Uterine smooth muscle cell (primary cell): ENCODE measurements at places on chromosomes 1 and 21. TPM values are rescaled to one million over a fixed set of nuclear protein-coding genes. Genes with fewer than 3 reads are reported as not detected.

The ZSWIM5 gene
- total RNA-seq, result 0.89 and 1.2 TPM in 2 replicates

The TMEM51 gene
- total RNA-seq, result 7.9 and 11.5 TPM in 2 replicates

The CFHR3 gene
- total RNA-seq, result not detected in 2 replicates

The PKLR gene
- total RNA-seq, result not detected in 2 replicates

The ICOSLG gene
- 0.11 and 0.50 TPM in 2 replicates for total RNA-seq

The AIRE gene
- under 0.01 TPM in 1 of 2 replicates, not detected in the other for total RNA-seq

The ECM1 gene
- 9.1 and 9.5 TPM in 2 replicates for total RNA-seq

The LCE7A gene
- total RNA-seq, result not detected in 2 replicates

The RIPK4 gene
- total RNA-seq, result not detected in 2 replicates

The NMNAT2 gene
- 0.50 and 1.00 TPM in 2 replicates for total RNA-seq

The PUM1 gene
- 50.9 and 67.5 TPM in 2 replicates for total RNA-seq

The MATN1 gene
- total RNA-seq, result not detected in 2 replicates

The IVNS1ABP gene
- 47.8 and 50.0 TPM in 2 replicates for total RNA-seq

The HPCAL4 gene
- not detected in 2 replicates for total RNA-seq

The C1orf21 gene
- 36.3 and 37.1 TPM in 2 replicates for total RNA-seq

The SYT14 gene
- total RNA-seq, result 3.3 and 4.4 TPM in 2 replicates

The MYBPH gene
- 0.11 and 0.75 TPM in 2 replicates for total RNA-seq

The APP gene
- 435 and 757 TPM in 2 replicates for total RNA-seq

The SMIM1 gene
- total RNA-seq, result 0.55 and 2.5 TPM in 2 replicates

The RWDD3 gene
- total RNA-seq, result 12.0 and 14.5 TPM in 2 replicates

The LPAR3 gene
- total RNA-seq, result 16.7 and 24.3 TPM in 2 replicates

The VANGL2 gene
- total RNA-seq, result under 0.01 TPM in 1 of 2 replicates, not detected in the other

The ANKRD65 gene
- total RNA-seq, result 0.77 and 0.87 TPM in 2 replicates

The AIM2 gene
- total RNA-seq, result 0.11 TPM in 1 of 2 replicates, not detected in the other

The CD84 gene
- not detected in 2 replicates for total RNA-seq

The RCSD1 gene
- not detected in 2 replicates for total RNA-seq

The KCNQ4 gene
- total RNA-seq, result under 0.01 TPM in 1 of 2 replicates, not detected in the other

The CD1D gene
- total RNA-seq, result 0.11 and 0.25 TPM in 2 replicates

The OPTC gene
- not detected in 2 replicates for total RNA-seq

The CYP2J2 gene
- total RNA-seq, result 0.12 and 0.33 TPM in 2 replicates

The SPATA45 gene
- total RNA-seq, result not detected in 2 replicates

The MYOC gene
- 0.11 and 0.25 TPM in 2 replicates for total RNA-seq

The CDC20 gene
- 37.7 and 171 TPM in 2 replicates for total RNA-seq

The FAM43B gene
- under 0.01 TPM in 2 replicates for total RNA-seq

The HTR6 gene
- under 0.01 TPM in 1 of 2 replicates, not detected in the other for total RNA-seq

The POGZ gene
- 16.7 and 18.0 TPM in 2 replicates for total RNA-seq

The PLA2G4A gene
- total RNA-seq, result 15.5 and 26.8 TPM in 2 replicates

The TSTD1 gene
- total RNA-seq, result 3.4 and 9.1 TPM in 2 replicates

The HSPB7 gene
- total RNA-seq, result 2.3 and 13.5 TPM in 2 replicates

The TEX38 gene
- not detected in 2 replicates for total RNA-seq

The INKA2 gene
- 0.87 and 0.89 TPM in 2 replicates for total RNA-seq

The RERE gene
- total RNA-seq, result 35.5 and 42.5 TPM in 2 replicates

The NHLH1 gene
- not detected in 2 replicates for total RNA-seq

The PADI2 gene
- total RNA-seq, result under 0.01 TPM in 1 of 2 replicates, not detected in the other

The CA6 gene
- total RNA-seq, result not detected in 2 replicates

The NGF gene
- 7.1 and 7.9 TPM in 2 replicates for total RNA-seq

The ROR1 gene
- total RNA-seq, result 2.5 and 3.4 TPM in 2 replicates

The TFF1 gene
- not detected in 2 replicates for total RNA-seq
